ENCODE measurements at places on chromosomes 7 and 10.

GRCh38 chr10:49237985-49238384, 49.8 kb upstream of the TMEM273 start:
- DNase-seq: no peak

DNA sequence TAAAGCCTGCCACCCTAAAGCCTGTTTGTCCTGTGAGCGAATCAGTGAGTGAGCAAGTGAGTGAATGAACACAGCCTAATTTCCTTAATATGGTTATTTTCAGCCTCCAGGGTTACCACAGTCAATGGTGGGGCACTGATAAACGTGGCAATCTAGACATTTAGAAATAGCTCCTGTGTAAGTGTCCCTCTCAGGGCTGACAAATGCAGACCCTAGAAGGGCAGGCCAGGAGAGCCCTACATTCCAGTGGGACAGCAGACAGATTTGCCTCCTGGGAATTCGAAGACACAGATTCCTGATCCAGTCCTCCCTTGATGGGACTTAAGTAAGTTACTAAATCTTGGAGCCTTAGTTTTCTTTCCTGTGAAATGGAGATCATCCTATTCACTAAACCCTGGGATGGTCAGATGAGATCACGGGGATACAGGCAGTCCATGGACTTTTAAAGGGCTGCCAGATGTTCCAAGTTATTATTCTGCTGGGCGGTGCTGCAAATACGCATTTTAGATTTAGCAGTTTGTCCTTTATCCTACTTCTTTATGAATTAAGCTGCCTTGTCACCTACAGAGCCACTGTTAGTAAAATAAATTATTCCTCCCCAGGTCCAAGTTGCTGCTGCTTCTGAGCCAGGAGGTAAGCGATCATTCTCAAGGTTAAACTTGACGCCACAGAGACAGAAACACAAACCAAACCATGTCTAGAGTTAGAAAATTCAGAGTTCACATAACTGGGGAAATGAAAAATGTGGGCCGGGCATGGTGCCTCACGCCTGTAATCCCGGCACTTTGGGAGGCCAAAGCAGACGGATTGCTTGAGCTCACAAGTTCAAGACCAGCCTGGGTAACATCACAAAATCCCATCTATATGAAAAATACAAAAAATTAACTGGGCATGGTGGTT, 54.8 kb upstream of the TM9SF3 start:
- no peak for DNase-seq

- no peak for DNase-seq
These were observed 290.1 kb upstream of the ZNF32 start for GRCh38 chr10:43938810-43939209.

- DNase-seq: no peak
These were observed at the start of the genes DYDC1 and DYDC2 for GRCh38 chr10:80356563-80356988. Gene DYDC1, minus strand, starts transcription at chr10:80356755. Its CDS starts 4,154 bp downstream, at chr10:80352601. Gene DYDC2, plus strand, starts transcription at chr10:80356781. Its CDS starts 5,663 bp downstream, at chr10:80362444.

GRCh38 chr7:66697449-66698438, 42.8 kb upstream of the RABGEF1 start:
- DNase-seq: no peak

GRCh38 chr7:123652406-123652805, 3.3 kb upstream of the LMOD2 start:
- no peak for DNase-seq

- DNase-seq: no peak
These were observed 31.5 kb downstream of the EPC1 start for GRCh38 chr10:32315424-32315823.

DNA sequence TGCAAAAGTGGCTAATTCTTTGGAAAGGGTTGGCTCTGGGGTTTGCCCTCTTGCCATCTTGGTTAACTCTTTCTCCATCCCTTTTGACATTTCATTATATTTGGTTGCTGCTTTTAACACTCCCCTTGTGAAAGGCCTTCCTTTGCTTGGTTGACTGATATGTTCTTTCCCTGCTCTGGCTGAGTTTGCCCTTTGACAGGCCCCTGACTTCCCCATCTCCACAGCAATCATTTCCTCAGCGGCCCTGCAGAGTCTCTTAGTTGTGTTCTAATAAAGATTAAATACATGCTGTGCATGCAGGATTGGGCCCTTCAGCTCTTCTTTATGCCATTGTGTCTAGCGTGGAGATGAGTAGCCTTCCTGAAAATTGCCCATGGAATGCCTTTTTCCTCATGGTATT, 84.5 kb upstream of the CSTF2T start:
- no peak for DNase-seq

DNA sequence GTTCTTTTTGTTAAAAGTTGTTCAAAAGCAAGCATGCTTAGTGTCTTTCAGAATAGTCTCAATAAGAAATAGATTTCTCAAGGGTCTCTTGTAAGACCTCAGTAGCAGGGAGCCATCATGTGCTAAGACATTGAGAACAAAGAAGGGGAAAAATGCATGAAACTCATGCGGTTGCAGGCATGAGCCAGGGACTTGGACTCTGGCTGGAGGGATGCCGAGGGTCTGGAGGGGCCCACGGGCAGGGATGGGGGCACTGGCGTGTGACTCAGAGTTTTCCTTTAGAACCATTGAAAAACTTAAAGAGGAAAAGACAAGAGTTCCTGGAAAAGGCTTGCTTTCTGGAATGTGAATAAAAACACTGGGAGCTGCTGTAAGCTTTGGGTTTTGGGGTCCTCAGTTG, 253.3 kb downstream of the CCDC3 start:
- no peak for DNase-seq

DNA sequence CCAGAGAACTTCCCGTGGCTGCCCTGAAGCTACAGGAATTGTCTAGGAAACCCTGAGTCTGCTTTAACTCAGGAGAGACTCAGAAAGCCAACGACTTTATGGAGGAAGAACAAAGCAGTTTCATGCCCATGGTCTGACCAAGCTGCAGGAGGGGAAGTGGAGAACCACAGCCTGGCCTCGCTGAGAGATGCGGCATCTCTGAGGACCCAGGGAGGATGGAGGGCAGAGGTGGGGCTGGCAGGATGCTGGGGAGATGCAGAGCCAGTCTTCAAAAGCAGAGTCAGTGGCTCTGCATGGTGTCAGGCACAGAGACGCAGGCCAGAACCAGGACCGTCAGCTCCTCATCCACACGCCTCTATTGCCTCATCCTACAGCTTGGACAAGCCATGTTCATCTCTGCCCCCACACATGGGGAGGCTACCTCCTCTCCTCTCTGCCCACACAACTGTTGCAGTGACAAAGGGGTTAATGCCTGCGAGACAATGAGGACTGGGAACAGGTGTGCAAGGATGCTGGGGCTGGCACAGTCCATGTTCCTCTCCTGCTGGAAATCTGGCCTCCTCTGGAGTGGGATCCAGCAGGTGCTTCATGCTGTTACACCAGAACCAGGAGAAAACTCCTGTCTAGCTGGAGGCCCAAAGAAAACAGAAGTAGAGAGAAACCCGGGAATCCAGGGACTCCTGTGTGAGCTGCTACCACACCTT, 267.0 kb downstream of the PLXNA4 start:
- DNase-seq: no peak

- no peak for DNase-seq
These were observed 105.2 kb downstream of the FAS start for GRCh38 chr10:89095701-89096391.

GRCh38 chr10:122515588-122516231, 44.8 kb upstream of the DMBT1 start:
- DNase-seq: no peak

DNA sequence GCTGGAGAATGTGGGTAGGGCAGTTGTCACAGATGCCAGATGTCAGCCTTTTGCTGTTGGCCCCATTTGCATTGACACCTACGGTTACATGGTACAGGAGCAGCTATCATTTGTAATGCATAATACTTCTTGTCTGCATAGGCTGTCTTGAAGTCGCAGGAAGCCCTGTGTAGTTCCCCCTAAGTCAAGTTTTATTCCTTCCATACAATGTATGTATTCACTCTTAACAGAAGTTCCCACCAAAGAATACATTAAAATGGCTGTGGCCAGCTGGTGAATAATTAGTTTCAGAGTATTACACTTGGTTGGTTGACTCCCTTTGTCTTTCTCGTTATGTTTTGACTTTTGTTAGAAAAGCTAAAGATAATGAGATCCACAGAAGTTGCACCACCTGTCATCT, 1169.0 kb downstream of the REEP3 start:
- DNase-seq: no peak

DNA sequence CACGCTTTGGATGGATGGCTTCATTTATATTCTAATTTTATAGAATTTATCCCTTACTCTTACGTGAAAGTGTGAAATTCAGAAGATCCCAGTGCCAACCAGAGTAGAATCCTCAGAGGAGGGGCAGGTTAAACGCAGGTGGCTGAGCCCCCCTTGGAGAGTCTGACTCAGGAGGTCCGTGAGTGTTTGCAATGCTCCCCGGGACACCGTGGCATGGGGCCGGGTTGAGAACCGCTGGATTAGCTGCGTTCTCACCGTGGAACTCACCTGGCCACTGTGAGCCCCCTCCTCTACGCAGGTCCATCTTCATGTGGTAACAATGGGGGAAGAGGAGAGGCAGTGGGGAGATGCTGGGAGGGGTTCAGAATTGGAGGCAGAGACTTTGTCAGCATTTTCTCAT, 638.0 kb upstream of the MKI67 start:
- no peak for DNase-seq

- DNase-seq: peak; percentile 0
These were observed 228.5 kb downstream of the SORCS1 start for GRCh38 chr10:106935978-106936451.

GRCh38 chr7:17093461-17093860, 205.0 kb upstream of the AHR start:
- no peak for DNase-seq

GRCh38 chr10:62352356-62352970, 21.7 kb upstream of the ZNF365 start:
- no peak for DNase-seq

- no peak for DNase-seq
These were observed 102.3 kb upstream of the SEMA3E start for GRCh38 chr7:83751217-83751616.

GRCh38 chr7:64874114-64874513, 29.0 kb upstream of the ZNF273 start:
- no peak for DNase-seq

DNA sequence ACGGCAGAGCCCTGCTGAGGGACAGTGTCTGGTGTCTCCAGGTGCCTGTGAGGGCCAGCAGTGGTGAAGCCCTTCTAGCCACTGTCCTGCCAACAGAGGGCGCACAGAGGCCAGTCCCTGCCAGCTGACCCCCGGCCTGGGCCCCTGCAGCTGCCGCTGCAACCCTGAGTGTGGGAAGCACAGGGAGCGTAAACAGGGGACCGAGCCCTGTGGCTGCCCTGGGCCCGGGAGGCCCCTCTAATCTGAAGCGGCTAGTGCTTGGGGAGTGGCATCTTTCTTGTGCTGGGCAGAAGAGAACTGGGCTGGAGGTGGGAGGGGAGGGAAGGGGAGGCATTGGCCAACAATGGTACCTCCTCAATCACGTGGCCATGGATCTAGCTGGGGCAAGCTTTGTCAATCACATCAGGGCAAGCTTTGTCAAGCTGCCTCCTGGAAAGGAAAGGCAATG, 34.6 kb downstream of the TRIM8 start:
- DNase-seq: no peak

DNA sequence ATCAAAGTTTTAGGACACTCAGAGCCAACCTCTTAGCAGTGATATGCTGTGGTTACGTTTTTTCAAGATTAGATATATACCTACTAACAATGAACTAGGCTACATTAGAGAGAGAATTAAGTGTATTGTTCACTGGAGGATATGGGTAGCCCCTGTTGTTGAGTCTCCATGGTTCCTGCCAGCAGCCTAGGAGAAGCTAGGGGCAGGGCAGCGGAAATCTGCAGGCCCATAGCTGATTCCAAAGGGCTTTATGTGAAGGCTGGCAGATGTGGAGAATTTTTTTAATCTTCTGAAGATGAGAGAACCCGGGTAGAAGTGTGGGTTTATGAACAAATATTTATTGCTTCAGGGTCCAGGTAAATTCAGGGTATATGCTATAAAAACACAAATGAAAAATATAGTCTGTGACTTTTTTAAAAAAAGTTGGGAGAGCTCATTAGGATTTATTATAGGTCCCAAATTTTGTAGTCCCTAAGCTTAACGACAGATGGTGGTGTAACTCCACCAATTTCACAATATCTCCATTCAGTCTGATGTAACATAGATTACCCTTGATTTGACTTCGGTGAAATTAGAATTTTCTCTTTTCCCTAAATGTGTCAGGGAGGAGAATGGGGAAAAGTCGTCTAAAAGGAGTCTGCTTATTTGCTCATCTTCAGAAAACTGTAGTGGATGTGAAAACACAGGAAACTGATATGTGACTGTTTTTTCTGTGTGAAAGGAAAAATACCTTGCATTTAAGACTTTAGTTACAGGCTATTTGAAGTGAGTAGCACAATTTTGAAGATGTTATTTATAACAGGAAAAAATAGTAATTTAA, 163.0 kb upstream of the PPP1R3A start:
- peak; percentile 65 for DNase-seq

- no peak for DNase-seq
These were observed 145.6 kb upstream of the SEMA3C start for GRCh38 chr7:81064426-81064825.

DNA sequence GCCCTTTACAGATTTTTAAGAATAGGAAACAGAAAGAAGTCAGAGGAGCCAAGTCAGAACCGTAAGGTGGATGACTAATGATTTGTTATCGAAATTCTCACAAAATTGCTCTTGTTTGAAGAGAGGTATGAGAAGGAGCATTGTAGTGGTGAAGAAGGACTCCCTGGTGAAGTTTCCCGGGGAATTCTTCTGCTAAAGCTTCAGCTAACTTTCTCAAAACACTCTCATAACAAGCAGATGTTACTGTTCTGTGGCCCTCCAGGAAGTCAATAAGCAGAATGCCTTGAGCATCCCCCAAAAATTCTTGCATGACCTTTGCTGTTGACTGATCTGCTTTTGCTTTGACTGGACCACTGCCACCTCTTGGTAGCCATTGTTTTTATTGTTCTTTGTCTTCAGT, 152.9 kb downstream of the HGF start:
- DNase-seq: no peak

GRCh38 chr7:148856578-148856881, 27.6 kb downstream of the EZH2 start:
- DNase-seq: no peak

DNA sequence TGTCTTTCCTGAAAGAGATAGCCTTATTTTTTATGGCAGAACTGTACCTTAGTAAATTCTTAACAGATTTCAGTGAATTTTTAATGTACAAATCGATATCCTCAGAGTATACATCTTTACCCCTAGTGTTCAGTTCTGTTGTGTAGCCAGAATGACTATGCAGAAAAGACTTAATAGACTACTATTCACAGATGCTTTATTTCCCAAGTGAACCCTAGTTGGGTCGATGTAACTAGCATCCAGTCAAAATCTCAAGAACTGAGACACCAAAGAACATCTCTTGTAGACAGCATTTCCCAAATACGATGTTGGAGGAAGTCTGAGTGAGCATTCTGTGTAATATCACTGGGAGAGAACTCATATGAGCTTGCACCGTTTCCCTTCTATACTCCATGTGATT, 1.5 kb downstream of the AKR1C3 start:
- DNase-seq: no peak

All from kidney capillary endothelial cell (primary cell).